T-cell (primary cell): ENCODE measurements at places on chromosomes 13 and 19. TPM values are rescaled to one million over a fixed set of nuclear protein-coding genes. Genes with fewer than 3 reads are reported as not detected.

GRCh38 chr13:30107521-30108136 lies 199.7 kb downstream of the KATNAL1 start:
- no peaks in the 10 kb centered on the region for H3K27me3 ChIP-seq
- H3K4me3 ChIP-seq = no peak overlapping the region
- no peak overlapping the region for H3K27ac ChIP-seq
- H3K36me3 ChIP-seq = no peaks in the 10 kb centered on the region
- DNase-seq = no peak

DNA sequence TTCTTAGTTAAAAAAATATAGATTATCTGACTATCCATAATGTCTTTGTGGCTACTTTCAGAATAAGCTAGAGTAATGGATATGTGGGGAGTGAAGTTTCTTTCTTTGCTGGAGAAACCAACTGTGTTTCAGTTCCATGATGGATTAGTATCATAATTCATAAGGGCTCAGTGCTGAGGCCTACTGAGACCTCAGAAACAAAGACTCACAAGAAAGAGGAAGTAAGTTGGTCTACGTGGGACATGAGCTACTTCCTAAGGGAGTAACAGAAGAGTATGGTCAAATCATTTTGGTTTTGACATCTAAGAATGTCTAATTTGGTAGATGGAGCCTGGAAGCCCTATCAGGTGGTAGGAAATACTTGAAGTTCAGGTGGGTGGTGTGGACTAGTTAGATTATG lies 99.0 kb upstream of the HTR2A start:
- DNase-seq = no peak
- no peaks in the 10 kb centered on the region for H3K27me3 ChIP-seq
- H3K27ac ChIP-seq = no peak overlapping the region
- no peaks in the 10 kb centered on the region for H3K36me3 ChIP-seq

DNA sequence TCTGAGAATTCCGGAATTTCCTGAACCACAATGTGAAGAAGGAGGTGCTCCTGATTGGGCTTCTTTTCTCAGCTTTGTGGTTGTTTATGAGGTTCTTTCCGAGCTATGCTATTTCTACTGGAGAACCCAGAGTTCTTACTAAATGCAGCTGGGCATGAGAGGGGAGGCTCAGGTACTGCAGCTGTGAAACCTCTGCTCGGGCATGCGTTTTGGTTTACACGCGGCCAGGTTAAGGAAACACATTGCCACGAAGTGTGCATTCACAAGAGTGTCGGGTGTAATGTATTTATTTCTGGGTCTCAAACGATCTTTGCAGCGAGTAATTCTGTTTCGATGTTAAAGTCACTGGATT lies 661 bp upstream of the MIR17HG start:
- H3K4me3 ChIP-seq = peak overlapping the region; percentile 63
- H3K36me3 ChIP-seq = peaks cover 11% of the 10 kb centered on the region
- no peaks in the 10 kb centered on the region for H3K27me3 ChIP-seq

GRCh38 chr19:38333245-38333644 lies 2.4 kb upstream of the CATSPERG start:
- peaks cover 2% of the 10 kb centered on the region for H3K36me3 ChIP-seq
- H3K27me3 ChIP-seq = no peaks in the 10 kb centered on the region
- no peak overlapping the region for H3K4me3 ChIP-seq
- H3K27ac ChIP-seq = no peak overlapping the region
- DNase-seq = no peak

GRCh38 chr13:26998292-26998691 lies 173.3 kb downstream of the USP12 start:
- no peaks in the 10 kb centered on the region for H3K27me3 ChIP-seq
- DNase-seq = no peak
- H3K27ac ChIP-seq = no peak overlapping the region
- no peaks in the 10 kb centered on the region for H3K4me1 ChIP-seq
- no peaks in the 10 kb centered on the region for H3K36me3 ChIP-seq

GRCh38 chr13:79468819-79469218 lies 12.1 kb upstream of the NDFIP2 start:
- H3K27me3 ChIP-seq = no peaks in the 10 kb centered on the region
- DNase-seq = no peak
- no peaks in the 10 kb centered on the region for H3K36me3 ChIP-seq
- H3K27ac ChIP-seq = no peak overlapping the region
- no peaks in the 10 kb centered on the region for H3K4me1 ChIP-seq

DNA sequence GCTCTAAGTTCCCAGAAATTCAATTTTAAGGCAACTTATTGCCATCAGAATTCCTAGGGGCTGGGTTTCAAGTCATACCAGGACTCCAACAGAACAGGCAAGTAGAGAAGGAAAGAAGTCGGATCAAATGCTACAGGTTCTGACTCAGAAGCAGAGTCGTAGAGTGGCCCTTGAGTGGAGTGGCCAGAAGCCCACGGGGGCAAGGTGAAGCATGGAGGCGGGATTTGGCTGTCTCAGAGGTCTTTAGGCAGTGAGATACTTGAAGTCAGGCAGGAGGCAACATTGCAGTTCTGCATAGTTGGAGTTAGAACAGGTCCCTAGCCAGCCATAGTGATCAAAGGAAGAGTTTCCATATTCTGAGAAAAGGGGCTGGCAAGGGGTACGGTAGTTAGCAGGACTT lies 111.6 kb downstream of the NHLRC3 start:
- no peaks in the 10 kb centered on the region for H3K4me1 ChIP-seq
- no peak overlapping the region for H3K4me3 ChIP-seq
- DNase-seq = no peak
- no peaks in the 10 kb centered on the region for H3K36me3 ChIP-seq
- H3K27me3 ChIP-seq = no peaks in the 10 kb centered on the region

DNA sequence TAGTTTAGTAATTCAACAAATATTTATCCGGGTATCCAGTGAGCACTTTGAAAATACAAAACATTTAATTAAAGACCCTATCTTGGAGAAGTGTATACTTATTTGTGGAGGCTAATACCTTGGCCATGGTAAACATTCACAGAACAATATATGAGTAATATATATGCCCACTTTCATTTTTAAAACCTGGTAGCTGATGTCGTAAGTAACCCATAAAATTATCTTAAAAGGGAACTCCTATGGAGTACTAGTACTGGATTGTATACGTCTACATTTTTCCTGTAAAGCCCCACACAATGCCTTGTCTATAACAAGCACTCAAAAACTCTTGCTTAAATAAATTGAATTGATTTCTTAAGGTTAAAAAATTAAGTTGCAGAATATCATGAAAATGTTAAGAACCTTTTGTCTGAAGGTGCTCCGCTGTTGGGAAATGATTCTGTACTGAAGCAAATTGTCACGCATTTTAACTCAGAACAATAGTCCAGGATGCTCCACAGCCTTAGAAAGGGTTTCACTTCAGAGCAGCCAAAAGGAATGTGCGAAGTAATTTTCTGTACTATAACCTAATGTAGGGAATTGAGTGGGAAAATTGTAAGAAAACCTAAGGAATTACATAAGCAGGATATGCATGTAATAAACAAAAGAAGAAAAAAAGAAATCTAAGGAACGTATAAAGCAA lies 58.9 kb upstream of the C1QTNF9 start:
- H3K27ac ChIP-seq = peak overlapping the region; percentile 96
- no peaks in the 10 kb centered on the region for H3K36me3 ChIP-seq
- H3K27me3 ChIP-seq = no peaks in the 10 kb centered on the region
- peak overlapping the region; percentile 92 for H3K4me3 ChIP-seq

DNA sequence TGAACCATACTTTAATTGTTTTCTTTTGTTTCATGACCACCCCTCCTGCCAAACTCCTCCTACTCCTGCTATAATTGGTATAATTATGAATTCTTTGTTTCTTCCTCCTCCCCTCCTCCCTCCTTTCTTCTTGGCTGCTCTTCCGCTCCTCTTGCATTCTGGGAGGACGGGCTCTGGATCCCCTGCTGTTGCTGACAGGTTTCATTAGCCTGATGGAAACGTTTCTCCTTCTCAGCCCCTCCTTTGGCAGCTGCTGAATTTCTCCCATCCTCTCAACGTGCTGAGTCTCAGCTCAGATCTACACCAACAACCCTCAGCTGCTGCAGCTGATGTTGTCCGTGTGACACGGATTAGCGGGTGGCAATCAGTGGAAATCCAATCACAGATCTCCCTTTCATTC lies 97.1 kb upstream of the UBAC2 start:
- peaks cover 4% of the 10 kb centered on the region for H3K27me3 ChIP-seq
- no peaks in the 10 kb centered on the region for H3K36me3 ChIP-seq
- H3K4me1 ChIP-seq = no peaks in the 10 kb centered on the region
- no peak overlapping the region for H3K4me3 ChIP-seq

DNA sequence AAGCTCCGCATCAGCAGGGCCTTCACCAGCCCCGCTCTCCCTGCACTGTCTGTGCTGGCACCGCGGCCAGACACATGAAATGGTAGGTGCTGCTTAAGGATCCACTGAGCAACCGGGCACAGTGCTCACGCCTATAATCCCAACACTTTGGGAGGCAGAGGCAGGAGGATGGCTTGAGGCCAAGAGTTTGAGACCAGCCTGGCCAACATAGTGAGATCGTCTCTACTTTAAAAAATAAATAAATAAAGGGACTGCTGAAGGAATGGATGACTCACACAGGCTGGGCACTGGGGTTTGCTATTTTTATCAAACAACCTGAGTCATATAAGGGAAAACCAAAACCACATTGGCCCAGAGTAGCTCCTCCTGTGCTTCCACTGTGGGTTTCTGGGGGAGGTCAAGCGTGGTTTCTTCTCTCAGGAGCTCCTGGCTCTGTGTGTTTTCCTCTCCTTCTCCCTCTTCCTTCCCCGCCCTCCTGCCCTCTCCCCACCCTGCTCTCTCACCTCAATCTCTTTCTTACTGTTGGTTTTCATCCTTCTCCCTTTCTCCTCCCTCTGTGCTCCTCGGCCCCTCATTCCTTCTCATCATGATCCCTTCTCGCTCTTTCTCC lies 21.3 kb downstream of the VRK3 start:
- no peaks in the 10 kb centered on the region for H3K27me3 ChIP-seq
- no peak overlapping the region for H3K27ac ChIP-seq
- H3K36me3 ChIP-seq = peaks cover 95% of the 10 kb centered on the region
- DNase-seq = no peak
- no peaks in the 10 kb centered on the region for H3K4me1 ChIP-seq
- no peak overlapping the region for H3K4me3 ChIP-seq

- H3K27me3 ChIP-seq = no peaks in the 10 kb centered on the region
- H3K27ac ChIP-seq = no peak overlapping the region
- no peaks in the 10 kb centered on the region for H3K4me1 ChIP-seq
- no peaks in the 10 kb centered on the region for H3K36me3 ChIP-seq
These were observed 121.2 kb downstream of the STARD13 start for GRCh38 chr13:33164331-33164730.

DNA sequence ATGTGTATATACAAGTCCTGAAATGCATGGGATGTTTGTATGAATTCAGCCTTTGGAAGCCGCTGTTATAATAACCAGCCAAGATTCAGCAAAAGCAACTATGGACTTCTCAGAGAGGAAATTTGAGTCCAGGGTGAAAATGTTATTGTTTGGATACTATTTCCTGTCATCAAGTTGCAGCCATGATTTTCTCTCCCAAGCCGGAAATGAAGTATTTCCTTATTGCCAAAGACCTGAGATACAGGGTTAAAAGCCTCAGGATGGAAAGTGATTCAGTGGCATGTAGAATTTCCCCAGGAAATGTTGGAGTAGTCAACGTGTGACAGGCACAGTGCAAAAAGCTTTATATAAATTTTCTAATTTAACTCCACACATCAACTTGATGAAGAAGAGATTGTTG lies 133.9 kb downstream of the IRS2 start:
- no peaks in the 10 kb centered on the region for H3K36me3 ChIP-seq
- H3K27ac ChIP-seq = no peak overlapping the region
- H3K4me3 ChIP-seq = no peak overlapping the region
- no peak for DNase-seq
- H3K27me3 ChIP-seq = no peaks in the 10 kb centered on the region
- H3K4me1 ChIP-seq = no peaks in the 10 kb centered on the region

- H3K4me3 ChIP-seq = no peak overlapping the region
- no peak overlapping the region for H3K27ac ChIP-seq
- no peaks in the 10 kb centered on the region for H3K4me1 ChIP-seq
- no peaks in the 10 kb centered on the region for H3K27me3 ChIP-seq
These were observed 6.2 kb downstream of the XAB2 start for GRCh38 chr19:7622933-7623685.

DNA sequence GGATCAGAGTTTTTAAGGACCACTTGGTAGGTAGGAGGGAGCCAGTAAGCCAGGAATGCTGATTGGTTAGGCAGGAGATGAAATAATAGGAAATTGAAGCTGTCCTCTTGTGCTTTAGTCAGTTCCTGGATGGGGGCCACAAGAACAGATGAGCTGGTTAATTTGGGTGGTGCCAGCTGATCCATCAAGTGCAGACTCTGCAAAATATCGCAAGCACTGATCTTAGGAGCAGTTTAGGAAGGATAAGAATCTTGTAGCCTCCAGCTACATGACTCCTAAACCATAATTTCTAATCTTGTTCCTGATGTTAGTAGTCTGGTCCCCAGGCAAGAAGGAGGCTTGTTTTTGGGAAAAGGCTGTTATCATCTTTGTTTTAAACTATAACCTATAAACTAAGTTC lies 117.9 kb upstream of the GPR12 start:
- no peak overlapping the region for H3K4me3 ChIP-seq
- no peaks in the 10 kb centered on the region for H3K27me3 ChIP-seq
- no peak overlapping the region for H3K27ac ChIP-seq
- no peak for DNase-seq
- H3K36me3 ChIP-seq = no peaks in the 10 kb centered on the region
- H3K4me1 ChIP-seq = no peaks in the 10 kb centered on the region

GRCh38 chr19:33503433-33504057 lies 18.0 kb downstream of the PEPD start:
- no peaks in the 10 kb centered on the region for H3K27me3 ChIP-seq
- DNase-seq = no peak
- H3K36me3 ChIP-seq = peaks cover 9% of the 10 kb centered on the region
- H3K4me1 ChIP-seq = no peaks in the 10 kb centered on the region
- no peak overlapping the region for H3K27ac ChIP-seq

DNA sequence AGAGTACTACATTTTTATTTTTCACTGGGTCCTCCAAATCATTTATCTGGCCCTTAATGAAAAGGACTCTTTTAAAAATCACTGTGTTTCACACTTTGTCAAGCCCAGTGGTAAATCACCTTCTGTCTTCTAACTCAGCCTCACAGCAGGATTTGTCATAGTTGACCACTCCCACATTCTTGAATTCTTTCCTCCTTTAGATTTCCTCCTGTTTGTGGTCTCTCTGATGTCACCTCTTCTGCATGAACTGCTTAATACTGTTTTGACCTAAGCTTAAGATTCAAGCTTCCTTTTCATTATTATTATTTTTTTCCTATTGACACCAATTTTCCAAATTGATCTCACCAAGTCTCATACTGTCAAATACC lies 899.8 kb upstream of the MIR17HG start:
- no peaks in the 10 kb centered on the region for H3K4me1 ChIP-seq
- H3K27ac ChIP-seq = no peak overlapping the region
- H3K27me3 ChIP-seq = no peaks in the 10 kb centered on the region
- DNase-seq = no peak
- no peaks in the 10 kb centered on the region for H3K36me3 ChIP-seq
- no peak overlapping the region for H3K4me3 ChIP-seq

The CCL25 gene
- total RNA-seq = 1.4 TPM

The KLHL1 gene
- not detected for total RNA-seq

The IGLON5 gene
- total RNA-seq = not detected

The MBD3L2 gene
- total RNA-seq = not detected

The SSC5D gene
- 1.3 TPM for total RNA-seq

The LIM2 gene
- not detected for total RNA-seq

The CD70 gene
- total RNA-seq = 4.3 TPM

The CDC42EP5 gene
- not detected for total RNA-seq

The IFI30 gene
- 5.1 TPM for total RNA-seq

The TNFSF13B gene
- total RNA-seq = 18.3 TPM

The NDUFA7 gene
- total RNA-seq = 44.7 TPM

The CCDC194 gene
- 2.6 TPM for total RNA-seq

The EDDM13 gene
- not detected for total RNA-seq

The ZNF71 gene
- total RNA-seq = 9.3 TPM
